ENCODE measurements at places on chromosomes 16 and 17.

DNA sequence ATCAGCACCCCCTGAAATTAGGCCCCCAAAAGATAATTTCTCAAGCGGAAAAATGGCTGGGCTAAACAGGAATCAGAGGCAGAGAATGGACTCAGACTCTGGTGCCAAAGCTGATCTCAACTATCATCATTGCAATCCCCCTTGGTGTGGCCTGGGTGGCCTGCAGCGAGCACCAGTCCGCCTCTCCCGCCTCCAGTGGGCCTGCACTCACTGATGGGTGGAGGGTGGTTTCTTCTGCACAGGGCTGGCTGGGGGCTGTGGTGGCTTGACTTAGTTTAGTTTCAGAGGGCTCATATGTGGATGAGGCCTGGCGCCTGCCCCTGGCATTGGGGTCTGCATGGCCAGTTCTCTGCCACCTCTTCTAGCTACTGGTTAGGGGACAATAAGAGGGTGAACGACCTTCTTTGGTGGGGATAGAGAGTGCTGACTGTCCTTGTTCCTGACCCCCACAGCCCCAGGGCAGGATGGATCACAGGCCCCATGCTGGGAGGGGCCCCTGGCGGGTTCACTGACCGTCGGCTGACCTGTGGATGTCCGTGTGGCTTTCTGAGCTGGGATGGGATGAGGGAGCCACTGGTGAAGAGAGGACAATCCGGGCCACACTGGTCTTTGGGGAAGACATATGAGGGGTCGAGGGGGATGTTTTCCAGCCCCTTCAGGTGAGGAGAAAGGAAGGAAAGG lies 62.7 kb downstream of the SNX20 start:
- no peak for DNase-seq

DNA sequence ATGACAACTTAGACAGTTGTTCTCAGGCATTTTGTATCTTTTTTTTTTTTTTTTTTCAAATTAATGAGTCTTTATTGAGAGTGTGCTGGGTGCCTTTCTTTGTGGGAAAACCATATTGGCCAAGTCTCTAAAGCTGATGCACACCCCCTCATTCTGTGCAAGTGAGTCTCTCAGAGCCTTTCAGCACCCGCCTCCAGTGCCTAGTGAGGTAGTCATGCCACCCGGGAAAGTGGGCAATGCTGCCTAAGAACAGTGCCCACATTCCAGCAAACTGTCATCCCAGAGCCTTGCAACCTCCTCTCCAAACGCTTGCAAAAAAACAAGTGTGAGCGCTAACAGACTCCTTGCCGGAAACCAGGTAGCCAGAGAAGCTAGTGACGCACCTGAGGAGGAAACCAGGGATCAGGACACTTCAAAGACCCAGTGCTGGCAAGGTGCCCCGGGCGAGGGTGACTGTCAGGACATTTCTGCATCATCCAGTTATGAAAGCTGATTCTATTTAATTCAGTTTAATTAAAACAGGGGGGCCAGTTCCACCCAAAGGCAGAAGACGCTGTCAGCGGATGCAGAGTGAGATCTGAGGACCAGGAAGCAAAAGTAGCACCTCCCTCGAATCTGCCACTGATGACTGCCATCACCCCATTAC lies 34.9 kb downstream of the SMARCE1 start:
- no peak for DNase-seq

DNA sequence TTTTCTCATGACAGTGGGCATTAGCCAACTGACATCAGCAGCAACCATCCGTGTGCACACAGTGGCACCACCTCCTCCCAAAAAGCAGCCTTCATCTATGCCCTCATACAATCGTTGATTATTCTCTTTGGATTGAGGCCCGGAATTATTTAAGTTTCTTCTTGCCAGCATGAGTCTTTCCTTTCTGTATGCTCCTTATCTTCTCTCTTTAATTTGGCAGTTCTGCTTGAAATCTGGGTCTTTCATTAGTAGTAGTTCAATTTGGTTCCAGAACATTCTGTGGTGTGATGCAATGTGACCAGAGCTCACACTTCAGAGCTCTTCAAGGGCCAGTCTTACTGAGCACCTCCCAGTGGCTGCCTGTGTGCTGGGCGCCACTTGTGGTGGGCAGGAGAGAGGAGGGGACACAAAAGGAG lies 52.2 kb upstream of the STH start:
- DNase-seq = no peak

- DNase-seq = no peak
Observed at GRCh38 chr17:12727076-12727760, 61.5 kb downstream of the MYOCD start.

- DNase-seq = no peak
Observed at GRCh38 chr16:85842435-85842834, 42.9 kb downstream of the COX4I1 start.

All from NCI-H2029 treated with DMSO at 0.1 percent for 48 hours (cell line).